Natural killer cell (primary cell): ENCODE measurements at places on chromosomes 2 and 18. TPM values are rescaled to one million over a fixed set of nuclear protein-coding genes. Genes with fewer than 3 reads are reported as not detected.

- DNase-seq = no peak
Observed at GRCh38 chr2:138390316-138390945, 111.1 kb upstream of the SPOPL start.

DNA sequence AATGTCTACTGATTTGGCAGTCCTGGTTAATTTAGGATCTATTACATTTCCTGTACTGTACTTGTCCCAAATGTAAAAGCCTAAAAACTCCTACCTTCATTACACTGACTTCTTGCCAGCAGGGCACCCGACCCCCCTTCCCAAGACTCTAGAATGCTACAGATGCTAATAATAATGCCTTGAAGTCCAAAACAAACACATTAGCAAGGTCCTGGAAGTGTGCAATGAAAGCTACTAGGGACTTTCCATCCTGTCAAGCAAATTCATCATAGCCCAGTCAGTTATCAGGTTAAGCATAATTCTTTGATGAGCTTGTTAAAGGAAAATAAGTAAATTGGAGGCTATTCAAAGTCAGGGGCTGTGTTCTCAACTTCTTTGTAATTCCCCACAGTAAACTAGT is 115.3 kb upstream of the RBBP8 start:
- no peak for DNase-seq

- DNase-seq = no peak
Observed at GRCh38 chr2:62300925-62301324, 105.0 kb downstream of the B3GNT2 start.

DNA sequence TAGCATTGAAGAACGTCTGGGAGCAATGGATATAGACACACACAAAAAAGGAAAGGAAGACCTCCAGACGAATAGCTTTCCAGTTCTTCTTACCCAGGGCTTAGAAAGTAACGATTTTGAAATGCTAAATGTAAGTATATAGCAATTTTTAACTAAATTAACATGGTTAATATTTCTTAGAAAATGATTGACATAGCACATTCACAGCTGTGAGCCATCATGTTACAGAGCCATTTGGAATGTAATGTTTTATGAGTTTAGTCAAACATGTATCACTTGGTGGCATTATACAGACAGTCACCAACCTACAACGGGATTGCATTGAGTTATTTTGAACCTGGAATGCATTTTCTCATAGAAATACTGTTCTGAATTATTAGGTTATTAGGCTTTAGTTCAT is 35.1 kb downstream of the WDR43 start:
- DNase-seq = no peak

The LHCGR gene
- not detected for total RNA-seq
